ENCODE measurements at places on chromosomes 16 and 17.

GRCh38 chr17:81393684-81394376 is 1.4 kb upstream of the BAHCC1 start:
- peaks cover under 1% of the 10 kb centered on the region for H3K4me1 ChIP-seq
- H3K36me3 ChIP-seq: peaks cover under 1% of the 10 kb centered on the region
- peak overlapping the region; percentile 47 for H3K27ac ChIP-seq
- no peak for DNase-seq
- H3K27me3 ChIP-seq: peaks cover 12% of the 10 kb centered on the region
- no peak overlapping the region for H3K4me3 ChIP-seq

GRCh38 chr17:77959126-77959925 is 823 bp downstream of the TNRC6C start:
- peak; percentile 27 for DNase-seq
- peaks cover under 1% of the 10 kb centered on the region for H3K27me3 ChIP-seq
- H3K27ac ChIP-seq: peak overlapping the region; percentile 65
- peaks cover 5% of the 10 kb centered on the region for H3K36me3 ChIP-seq

GRCh38 chr16:50956637-50957036 is 194.4 kb downstream of the SALL1 start:
- no peaks in the 10 kb centered on the region for H3K4me1 ChIP-seq
- H3K27me3 ChIP-seq: peaks cover 4% of the 10 kb centered on the region
- no peak overlapping the region for H3K4me3 ChIP-seq
- no peak for DNase-seq
- H3K27ac ChIP-seq: no peak overlapping the region

- no peak overlapping the region for H3K27ac ChIP-seq
- no peak for DNase-seq
- H3K36me3 ChIP-seq: no peaks in the 10 kb centered on the region
- no peak overlapping the region for H3K4me3 ChIP-seq
- peaks cover 3% of the 10 kb centered on the region for H3K27me3 ChIP-seq
These were observed 198.6 kb upstream of the HSBP1 start for GRCh38 chr16:83609178-83609577.

- H3K4me1 ChIP-seq: no peaks in the 10 kb centered on the region
- H3K4me3 ChIP-seq: no peak overlapping the region
- no peak for DNase-seq
- H3K27me3 ChIP-seq: no peaks in the 10 kb centered on the region
These were observed 203.9 kb downstream of the ZNF423 start for GRCh38 chr16:49651996-49652395.

DNA sequence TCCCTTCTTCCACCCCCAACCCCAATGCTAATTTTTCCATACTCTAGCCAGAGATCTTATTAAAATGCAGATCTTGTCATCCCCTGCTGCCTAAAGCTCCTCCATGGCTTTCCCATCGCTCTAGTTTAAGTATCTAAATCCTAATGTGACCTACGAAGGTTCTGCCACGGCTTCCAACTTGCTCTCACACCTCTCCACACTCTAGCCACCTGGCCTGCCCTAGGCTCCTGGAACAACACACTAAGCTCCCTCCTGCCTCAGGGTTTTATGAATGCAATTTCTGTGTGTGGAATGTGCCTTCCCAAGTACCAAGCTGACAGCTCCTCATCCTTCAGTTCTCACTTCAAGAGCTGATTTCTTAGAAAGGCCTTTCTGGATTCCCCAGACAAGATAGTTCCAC is 16.6 kb downstream of the NXPH3 start:
- no peak for DNase-seq
- H3K4me3 ChIP-seq: no peak overlapping the region
- peak overlapping the region; percentile 19 for H3K27ac ChIP-seq
- peaks cover 22% of the 10 kb centered on the region for H3K36me3 ChIP-seq
- H3K27me3 ChIP-seq: no peaks in the 10 kb centered on the region

Data from memory B cell (primary cell).